Esophagus muscularis mucosa (tissue), 4 donors: ENCODE measurements at places on chromosomes 13 and 19. TPM values are rescaled to one million over a fixed set of nuclear protein-coding genes. Genes with fewer than 3 reads are reported as not detected.

Gene TMEM221
- total RNA-seq = not detected

Gene FCHO1
- total RNA-seq = 2.9 TPM

Gene LILRB1
- 1.4 TPM for total RNA-seq

Gene RAB3A
- 2.0 TPM for total RNA-seq

- DNase-seq = no peak
Observed at GRCh38 chr19:30155381-30156200, 213.6 kb downstream of the URI1 start.

GRCh38 chr13:74074723-74075122 lies 59.5 kb downstream of the KLF12 start:
- DNase-seq = no peak
